Right lobe of liver (tissue), 6 donors: ENCODE measurements at places on chromosomes 6 and 20. TPM values are rescaled to one million over a fixed set of nuclear protein-coding genes. Genes with fewer than 3 reads are reported as not detected.

DNA sequence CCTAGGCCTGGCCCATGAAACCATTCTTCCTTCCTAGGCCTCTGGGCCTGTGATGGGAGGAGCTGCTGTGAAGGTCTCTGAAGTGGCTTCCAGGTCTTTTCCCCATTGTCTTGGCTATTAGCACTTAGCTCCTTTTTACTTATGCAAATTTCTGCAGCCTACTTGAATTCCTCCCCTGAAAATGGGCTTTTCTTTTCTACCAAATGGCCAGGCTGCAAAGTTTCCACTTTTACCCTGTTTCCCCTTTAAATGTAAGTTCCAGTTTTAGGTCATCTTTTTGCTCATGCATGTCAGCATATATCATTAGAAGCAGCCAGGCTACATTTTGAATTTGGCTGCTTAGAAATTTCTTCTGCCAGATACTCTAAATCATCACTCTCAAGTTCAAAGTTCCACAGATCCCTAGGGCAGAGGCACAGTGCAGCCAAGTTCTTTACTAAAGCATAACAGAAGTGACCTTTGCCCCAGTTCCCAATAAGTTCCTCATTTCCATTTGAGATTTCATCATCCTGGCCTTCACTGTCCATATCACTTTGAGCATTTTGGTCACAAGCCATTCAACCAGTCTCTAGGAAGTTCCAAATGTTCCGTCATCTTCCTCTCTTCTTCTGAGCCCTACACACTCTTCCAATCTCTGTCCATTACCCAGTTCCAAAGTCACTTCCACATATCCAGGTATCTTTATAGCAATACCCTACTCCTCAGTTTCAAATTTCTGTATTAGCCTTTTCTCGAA, 71.9 kb downstream of the TBC1D7 start:
- DNase-seq = no peak

- no peak for DNase-seq
Measured at GRCh38 chr20:52446421-52447224, 255.0 kb upstream of the ZFP64 start.

GRCh38 chr20:38229376-38230252, 30.9 kb downstream of the KIAA1755 start:
- no peak for DNase-seq

GRCh38 chr6:110902091-110902490, 27.5 kb downstream of the AMD1 start:
- no peak for DNase-seq

- DNase-seq = no peak
Measured at GRCh38 chr20:48944663-48945297, 23.3 kb downstream of the ARFGEF2 start.

DNA sequence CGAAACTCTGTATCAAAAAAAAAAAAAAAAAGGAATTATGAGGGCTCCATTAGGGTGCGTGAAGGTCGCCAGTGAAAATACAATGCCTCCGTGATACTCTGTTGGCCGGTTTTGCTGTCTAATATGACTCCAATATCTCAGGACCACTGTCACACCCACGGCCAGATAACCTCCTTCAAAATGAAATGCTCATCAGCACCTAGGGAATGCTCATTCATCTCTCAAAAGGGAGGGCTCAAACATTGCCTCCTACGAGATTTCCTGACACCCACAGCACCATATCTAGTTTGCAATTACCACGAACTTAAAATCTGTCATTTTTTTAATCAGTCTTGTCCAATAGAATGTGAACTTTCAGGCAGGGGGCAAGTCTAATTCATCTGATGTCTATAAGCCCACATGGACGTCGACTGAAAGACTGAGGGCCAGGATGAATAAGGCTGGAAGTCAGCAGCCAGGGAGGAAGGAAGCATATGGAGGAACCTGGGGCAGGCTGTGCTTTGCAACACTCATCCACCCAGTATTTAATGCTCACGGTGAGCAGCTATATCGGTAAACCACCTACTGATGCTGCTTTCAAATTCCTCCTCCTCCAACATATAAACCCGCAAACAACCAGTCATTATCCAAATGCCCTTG, 42.8 kb downstream of the MAP3K5 start:
- DNase-seq = no peak

DNA sequence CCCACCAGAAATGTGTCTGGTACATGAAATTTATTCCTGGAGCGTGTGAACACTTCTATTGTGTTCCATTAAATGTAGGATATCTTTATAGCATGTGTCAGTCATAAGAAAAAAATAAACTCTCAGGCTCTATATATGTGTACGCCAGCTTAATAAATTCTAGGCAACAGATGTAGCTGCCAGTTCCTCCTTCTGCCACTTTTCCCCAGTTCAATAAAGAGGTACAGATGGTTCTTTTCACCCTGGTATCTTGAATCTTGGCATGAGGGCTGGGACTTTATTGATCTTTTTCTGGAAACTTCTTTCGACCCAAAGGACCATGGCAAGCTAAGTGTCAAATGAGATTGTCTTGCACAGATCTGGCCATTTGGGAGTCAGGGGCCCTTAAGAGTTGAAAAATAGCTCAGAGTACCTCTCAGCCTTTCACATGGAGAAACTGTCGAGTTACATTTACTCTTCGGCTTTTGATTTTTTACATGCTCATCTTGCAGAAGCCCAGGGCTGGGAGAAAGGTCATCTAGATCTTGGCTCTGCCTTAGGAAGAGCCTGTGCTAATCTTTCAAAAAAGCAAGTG, 240.9 kb downstream of the DOK5 start:
- DNase-seq = no peak

DNA sequence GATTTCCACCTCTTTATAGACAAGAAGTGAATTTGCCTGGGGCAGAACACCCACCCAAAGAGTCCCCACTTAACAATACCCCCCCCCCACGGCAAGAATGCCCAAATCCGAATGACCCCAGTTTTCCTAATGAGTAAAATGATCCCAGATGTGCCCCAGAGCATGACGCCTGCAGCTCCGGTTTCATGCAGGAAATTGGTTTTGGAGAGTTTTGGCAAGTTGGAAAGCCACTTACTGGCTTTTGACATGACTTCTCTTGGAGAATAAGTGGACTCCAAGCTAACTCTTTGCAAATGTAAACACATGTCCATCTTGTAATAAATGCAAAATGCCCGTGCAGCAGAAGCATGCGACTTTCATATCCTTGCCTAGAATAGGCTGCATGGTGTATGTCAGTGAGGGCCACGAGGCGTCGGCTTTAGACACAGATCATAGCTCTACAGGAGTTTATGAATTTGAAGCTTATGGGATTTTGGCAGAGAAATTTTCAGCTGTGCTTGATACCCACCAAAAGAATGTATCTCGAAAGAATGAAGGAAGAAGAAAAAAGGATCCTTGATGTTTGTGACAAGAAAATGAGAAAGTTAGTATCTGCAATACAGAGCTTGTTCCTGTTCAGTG, 24.2 kb downstream of the EDN3 start:
- no peak for DNase-seq

Gene RCAN2
- 0.77 TPM for total RNA-seq

Gene NHSL1
- 52.5 TPM for total RNA-seq

GRCh38 chr6:153980171-153980570, 58.9 kb upstream of the OPRM1 start:
- DNase-seq = no peak

GRCh38 chr20:6660441-6660840, 107.0 kb upstream of the BMP2 start:
- DNase-seq = no peak

Gene SAMD5
- total RNA-seq = 12.4 TPM
